Stimulated activated CD4-positive, alpha-beta T cell treated with anti-CD3 and anti-CD28 coated beads, Interleukin-15, amount 100 ng/mL, for 1 hour (primary cell): ENCODE measurements at places on chromosomes 12 and 14.

- DNase-seq = no peak
Measured at GRCh38 chr12:10718279-10718821, 4.8 kb downstream of the YBX3 start.

GRCh38 chr12:52362118-52362726 lies 5.1 kb downstream of the KRT85 start:
- DNase-seq = no peak

DNA sequence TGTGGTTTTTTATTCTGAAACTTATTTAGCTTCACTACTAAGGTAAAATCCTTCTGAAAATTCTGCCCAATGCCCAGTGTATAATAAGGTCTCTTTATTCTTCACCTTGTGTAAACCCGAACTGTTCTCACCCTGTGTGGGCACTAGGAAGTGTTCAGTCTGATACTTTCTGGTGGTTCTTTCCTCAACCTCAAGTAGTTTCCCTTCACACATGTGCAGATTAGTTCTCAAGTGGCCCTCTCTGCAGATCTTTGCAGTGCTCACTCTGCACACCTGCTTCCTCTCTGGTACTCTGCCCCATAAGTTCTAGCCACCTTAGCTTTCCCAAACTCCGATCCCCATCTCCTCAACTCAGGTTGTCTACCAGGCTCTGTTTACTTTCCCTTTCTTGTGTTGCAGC lies 61.6 kb downstream of the RAD51B start:
- DNase-seq = no peak

DNA sequence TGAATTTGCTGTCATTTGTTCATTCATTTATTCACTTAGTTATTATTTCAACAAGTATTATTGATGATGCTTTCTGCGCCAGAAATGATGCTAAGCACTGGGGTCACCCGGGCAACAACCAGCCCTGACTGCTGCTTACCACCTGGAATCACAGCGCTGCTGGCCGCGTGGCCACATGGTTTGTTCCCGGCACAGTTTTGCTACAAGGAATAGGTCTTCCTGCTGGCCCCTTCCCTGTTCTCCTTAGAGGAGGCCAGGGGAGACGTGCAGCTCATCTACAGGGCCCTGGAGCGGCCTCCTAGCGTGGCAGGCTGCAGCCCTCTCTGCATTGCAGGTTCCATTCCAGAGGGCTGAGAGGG lies 7.0 kb downstream of the JDP2 start:
- no peak for DNase-seq

- DNase-seq = peak; percentile 43
Measured at GRCh38 chr12:6563448-6564050, 4.5 kb downstream of the NOP2 start.

DNA sequence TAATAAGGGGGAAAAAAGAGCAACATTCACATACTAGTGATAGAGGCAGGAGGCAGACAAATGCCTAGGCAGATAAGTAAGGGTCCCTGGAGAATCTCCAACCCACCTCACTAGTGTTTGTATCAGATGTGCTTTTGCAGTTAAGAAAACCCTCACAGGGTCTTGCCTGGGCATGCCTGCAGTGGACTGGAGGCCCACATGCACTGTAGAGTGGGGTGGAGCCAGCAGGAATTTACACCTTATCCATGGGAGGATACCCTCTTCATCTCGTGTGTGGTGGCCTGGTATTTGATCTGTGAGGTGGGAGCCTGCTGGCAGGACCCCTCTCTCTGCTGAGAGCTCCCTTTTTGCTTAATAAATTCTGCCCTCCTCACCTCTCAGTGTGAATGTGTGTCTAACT lies 238.0 kb upstream of the SLC16A7 start:
- no peak for DNase-seq

DNA sequence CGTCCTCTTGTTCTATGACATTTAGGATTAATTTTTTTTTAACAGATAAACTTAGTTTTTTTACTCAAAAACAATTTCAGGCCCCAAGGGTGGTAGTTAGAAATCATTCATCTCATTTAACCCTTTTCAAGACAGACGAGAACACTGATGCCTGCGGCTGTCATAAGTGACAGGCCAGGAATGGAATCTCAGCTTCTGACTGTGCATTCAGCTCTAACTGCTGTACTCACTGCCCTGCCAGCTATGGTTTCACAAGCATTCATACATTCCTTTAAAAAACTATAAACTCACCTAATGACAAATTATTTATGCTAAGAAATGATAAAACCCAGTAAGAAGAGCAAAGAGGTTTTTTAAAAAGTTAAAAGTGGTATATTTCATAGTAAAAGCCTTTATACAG lies 8.8 kb downstream of the DENND5B start:
- no peak for DNase-seq

DNA sequence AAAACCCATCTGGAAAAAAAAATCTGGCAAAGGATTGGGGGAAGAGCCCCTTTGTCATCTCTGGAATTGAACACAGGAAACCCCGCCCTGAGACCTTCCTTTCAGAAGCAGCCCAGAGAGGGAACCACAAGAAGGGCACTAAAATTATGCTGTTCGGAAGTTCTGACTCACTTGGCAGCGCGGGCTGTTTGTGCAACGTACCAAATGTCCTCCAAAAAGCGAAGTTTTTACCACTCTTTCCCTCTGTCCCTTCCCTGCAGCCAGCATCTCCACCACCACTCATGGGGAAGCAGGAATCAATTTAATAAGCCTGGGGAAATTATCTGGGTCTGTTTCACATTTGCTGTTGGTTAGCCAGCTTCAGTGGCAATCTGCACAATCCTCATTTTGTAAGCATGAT lies 3.2 kb upstream of the SYNE3 start:
- DNase-seq = peak; percentile 45

- no peak for DNase-seq
Measured at GRCh38 chr12:80217011-80217535, 117.7 kb downstream of the OTOGL start.

DNA sequence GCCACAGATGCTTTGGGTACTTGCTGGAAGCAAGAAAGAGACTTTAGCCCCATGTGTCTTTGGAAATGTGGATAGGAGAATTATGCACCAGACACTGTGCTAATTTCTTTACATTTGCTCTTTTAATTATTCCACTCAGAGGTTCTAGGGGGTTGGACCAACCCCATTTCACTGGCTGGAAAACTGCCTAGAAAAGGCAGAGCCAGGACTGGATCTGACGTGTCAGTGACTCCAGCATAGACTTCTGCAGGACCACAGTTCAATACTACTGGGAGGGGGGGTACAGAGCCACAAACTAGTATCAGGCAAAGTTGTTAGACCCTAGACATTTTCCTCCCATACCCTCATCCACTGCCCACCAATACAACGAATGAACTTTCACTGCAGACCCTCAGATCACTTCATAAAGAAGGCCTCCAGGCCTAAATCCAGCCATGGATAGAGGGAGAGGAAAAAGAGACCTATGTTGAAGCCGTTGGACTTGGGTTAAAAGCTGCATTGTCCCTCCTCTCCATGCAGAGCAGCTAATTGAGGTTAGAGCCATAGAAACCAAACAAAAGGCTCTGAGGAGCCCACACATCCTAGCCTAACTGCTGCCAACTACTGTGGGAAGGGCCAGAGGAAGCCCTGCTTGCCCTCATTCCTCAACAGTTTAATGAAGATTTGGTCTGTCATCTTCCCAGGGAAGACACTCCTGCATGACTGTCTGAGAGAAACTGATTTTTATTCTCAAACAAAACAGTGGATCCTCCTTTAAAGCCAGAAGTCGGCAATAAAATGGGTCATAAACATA lies 68.7 kb downstream of the STON2 start:
- no peak for DNase-seq

DNA sequence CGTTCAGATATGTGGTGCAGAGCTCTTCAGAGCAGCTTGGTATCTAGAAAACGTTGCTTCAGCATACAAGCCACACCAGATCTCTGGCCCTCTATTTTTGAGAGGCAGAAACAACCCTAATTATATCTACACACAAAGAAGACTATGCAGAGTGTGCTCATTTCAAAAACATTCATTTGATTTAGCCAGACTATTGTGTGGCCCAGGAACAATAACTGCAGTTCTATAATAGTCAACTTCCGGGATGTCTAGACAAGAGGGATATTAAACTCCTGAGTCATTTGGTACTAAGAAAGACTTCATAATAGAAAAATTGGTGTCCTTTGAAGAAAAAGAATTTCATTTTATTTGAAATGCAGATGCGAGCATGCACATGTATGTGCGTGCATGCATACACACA lies 153.8 kb downstream of the PELI2 start:
- no peak for DNase-seq

DNA sequence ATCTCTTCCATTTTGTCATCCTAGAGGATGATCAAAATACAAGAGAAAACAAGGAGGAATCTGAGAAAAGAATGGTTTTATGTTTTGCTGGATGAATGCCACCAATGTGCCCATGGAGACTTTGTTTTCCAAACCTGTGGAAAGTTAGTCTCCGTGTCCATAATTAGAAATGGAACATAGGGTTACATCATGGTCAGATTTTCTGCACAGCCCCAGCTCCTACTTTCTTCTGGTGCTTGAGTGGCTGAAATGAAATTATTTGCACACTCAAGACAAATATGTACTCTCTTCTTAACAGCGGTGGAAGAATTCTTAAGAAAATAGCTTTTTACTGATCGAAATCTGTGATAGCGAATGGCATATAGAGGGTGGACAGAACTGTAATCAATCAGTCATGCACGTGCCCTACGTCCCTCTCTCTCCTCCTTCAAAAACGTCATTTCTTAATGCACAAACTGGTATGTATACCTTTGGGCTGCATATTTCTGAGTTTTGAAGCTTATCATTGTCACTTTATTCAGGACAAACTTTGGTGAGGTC lies 825.2 kb downstream of the AACS start:
- no peak for DNase-seq
